ENCODE measurements at places on chromosomes 1 and 21.

GRCh38 chr1:47643306-47644211 is 205.7 kb downstream of the FOXD2 start:
- no peak for DNase-seq

DNA sequence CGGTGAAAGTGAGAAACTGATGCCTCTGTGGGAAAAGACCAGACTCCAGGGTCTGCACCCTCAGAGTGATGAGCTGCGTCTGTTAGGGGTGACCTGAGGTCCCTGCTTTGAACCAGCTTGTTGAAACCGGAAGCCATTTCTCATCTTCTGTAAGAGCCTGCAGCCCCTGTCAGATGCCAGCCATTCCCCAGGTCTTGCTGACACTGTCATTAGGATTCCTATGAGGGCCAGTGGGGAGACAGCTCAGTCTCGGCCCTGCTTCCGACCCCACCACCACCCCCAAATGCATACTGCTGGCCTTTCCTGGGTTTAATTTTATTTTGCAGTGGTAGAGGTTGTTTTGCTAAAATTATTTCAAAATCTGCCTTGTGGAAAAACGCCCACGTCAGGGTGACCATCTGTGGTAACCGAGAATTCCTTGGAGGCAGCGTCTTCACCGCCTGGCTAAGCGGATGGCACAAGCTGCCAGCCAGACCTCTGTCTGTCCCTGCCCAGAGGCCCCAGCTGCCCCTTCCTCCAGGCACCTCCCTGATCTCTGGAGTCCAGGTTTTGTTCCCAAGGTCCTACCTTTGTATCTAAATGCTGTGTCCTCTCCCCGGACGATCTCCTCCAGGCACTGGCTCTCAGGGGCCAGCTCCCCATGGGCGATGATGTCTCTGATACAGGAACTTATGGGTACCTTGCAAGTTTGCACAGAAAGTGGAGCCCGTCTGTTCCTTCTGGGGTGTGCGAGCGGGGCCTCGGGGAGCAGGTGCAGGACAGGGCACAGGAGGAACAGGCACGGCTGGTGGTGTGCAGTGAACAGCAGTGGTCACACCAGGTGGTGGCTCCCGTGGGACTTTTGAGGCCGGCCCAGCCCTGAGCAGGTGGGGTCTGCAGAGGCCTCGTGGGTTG is 49.9 kb downstream of the PRKCZ start:
- DNase-seq, result no peak

- DNase-seq, result no peak
These were observed 98.2 kb upstream of the ERG start for GRCh38 chr21:38596264-38597042.

DNA sequence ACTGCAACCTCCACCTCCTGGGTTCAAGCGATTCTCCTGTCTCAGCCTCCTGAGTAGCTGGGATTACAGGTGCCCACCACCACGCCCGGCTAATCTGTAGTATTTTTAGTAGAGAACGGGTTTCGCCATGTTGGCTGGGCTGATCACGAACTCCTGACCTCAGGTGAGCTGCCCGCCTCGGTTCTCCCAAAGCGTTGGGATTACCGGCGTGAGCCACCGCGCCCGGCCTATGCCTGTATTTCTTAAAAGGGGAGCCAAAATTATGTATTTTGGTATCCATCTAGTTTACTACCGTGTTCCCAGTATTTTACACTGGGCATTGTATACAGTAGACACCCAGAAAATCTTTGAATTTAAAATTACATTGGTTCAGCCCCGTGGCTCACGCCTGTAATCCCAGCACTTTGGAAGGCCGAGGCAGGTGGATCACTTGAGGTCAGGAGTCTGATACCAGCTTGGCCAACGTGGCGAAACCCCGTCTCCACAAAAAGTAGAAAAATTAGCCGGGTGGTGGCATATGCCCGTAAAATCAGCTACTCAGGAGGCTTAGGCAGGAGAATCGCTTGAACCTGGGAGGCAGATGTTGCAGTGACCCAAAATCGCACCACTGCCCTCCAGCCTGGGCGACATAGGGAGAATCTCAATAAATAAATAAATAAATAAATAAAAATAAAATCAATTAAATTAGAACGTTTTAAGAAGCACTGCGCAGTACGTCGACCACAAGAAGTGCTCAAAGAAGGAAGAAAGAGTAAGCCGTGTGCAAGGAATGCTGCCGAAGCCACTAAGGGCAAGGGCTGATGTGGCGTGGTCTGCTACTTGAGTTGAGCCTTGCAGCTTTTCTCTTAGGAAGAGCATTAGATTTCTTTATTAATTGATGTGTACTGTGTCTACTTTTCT is 1.5 kb upstream of the THRAP3 start:
- DNase-seq, result no peak

DNA sequence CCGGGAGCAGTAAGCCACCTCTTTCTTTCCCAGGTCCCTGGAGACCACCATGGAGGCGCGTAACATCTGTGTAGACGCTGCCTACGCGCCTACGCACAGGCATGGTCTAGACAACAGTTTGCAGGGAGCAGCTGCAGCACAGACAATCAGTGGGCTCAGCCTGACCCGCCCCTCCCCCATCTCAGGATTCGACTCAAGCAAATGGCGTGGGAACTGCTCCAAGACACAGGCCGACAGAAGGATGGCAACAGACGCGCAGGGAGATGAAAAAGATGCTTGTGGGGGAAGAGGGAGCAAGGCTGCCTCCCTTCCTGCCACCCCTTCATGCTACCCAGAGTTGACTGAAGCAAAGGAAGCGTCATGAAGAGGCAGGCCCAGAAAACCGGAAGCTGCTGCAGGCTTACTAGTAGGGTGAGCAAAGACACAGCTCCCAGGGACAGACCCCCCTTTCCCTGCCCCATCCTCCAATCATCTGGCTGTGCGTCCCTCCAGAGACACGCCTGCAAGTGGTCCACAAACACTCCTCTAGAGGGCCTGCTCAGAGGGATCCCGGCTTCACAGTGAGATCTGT is 19.5 kb downstream of the STK40 start:
- DNase-seq, result peak; percentile 25

DNA sequence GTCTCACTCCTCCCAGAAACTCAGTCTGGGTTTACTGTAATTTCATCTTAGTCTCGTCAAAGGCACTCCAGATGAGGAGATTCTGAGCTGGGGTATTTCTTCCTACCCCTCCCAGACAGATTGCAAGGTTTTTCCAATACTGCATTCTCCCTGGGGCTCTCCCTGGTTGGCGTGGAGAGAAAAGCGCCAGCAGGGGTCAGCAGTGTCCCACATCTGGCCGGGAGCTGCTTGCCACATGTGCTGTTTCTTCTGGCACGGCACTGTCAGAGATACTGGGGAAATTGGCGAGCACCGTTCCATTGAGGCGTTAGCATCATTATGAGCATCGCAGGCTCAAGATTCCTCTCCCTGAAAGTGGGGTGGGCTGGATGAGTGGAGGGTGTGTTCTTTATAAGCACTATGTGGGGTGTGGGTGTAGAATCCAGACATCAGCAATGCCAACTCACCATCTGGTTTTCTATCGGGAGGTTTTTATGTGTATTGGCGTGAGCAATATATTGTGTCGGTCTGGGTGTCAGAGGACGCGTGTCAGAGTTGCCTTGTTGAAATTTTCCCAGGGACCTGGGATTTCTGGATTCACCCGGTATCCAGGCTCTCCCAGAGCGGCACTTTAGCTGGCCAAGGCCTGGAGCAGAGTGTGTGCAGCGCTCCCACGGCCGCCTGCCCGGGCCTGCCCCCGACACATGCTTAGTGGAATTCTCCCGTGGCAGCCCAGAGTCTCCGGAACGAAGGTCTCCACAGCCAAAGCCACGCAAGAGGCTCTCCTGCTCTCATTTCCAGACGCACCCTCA is 8.0 kb upstream of the NAV1 start:
- DNase-seq, result no peak

DNA sequence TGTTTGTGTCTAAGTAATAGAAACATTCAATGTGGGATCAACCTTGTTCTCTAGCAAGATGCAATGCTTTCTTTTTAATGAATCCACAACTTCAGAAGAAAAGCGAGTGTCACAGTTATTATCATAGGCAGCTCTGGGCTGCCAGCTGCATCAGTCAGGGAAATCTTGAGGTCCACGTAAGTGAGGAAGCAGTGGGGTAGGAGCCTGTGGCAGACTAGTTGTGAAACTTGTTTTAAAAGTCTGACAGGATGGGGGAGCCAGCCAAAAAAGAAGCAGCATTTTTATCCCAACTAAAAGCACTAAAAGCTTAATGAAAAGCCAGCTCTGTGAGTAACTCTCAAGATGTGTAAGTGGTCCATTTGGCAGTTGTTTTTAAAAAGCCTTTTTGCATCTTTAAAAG is 113.1 kb downstream of the ZNF326 start:
- no peak for DNase-seq

GRCh38 chr1:162500805-162501204 is 3.2 kb downstream of the UHMK1 start:
- DNase-seq, result no peak

DNA sequence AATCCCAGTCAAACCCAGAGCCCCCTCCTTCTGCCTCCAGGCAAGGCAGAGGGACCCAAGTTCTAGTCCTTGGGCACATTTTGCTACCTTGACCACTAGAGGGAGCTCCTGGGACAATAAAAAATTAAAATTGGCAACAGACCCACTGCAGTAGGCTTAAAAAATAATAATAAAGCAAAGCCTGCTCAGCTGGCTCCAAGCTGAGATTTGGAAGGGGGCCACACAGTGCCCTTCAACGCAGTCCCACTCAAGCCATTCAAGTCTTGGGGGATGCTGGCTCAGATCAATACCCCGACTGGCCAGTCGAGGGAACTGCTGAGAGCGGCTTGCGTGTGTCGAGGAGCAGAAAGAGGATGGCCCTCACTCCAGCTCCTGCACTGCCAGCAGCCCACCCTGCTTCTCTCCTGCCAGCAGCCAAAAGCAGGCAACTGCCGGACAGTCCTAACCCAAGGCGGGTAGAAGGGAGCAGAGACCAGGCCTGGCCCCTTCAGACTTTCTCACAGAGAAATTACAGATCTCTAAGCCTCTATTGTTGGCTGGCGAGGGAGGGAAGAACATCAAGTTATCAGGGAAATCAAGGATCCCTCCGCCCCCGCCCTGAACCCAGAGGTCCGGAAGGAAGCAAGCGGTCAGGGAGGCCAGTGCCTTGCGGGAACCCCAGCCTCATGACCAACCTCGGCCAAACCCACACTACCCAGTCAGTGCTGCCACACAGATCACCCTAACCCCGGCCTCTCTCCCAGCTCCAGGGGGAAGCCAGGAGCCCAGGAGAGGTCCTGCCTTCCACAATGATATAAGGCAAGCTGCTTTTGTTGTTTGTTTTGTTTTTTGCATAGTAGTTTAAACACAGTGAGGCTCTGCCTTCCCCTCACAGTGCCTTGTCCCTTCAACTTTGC is 4.9 kb upstream of the ALDH4A1 start:
- peak; percentile 59 for DNase-seq

- no peak for DNase-seq
These were observed 121.9 kb downstream of the CAPN8 start for GRCh38 chr1:223543560-223543959.

DNA sequence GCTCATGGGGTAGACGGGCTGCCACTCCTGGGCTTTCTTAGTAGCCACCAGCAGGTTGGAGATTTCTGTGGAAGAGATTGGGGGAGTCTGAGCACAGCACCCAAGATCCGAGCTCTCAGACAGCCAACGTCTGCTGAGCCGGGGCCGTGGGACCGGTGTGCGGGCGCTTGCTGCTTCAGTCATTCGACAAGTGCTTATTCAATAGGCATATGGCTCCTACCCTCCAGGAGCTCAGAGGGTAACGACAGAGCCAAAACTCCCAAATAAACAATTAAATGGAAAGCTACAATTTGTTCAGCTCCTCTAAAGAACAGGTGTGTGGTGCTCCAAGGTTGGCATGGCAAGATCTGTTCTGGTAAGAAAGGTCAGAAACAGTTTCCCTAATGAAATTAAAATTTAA is 106.0 kb downstream of the RAVER2 start:
- peak; percentile 70 for DNase-seq

GRCh38 chr1:111719674-111720132 is 19.5 kb downstream of the INKA2 start:
- no peak for DNase-seq

GRCh38 chr21:45846373-45847160 is 135.0 kb upstream of the COL6A1 start:
- peak; percentile 80 for DNase-seq

DNA sequence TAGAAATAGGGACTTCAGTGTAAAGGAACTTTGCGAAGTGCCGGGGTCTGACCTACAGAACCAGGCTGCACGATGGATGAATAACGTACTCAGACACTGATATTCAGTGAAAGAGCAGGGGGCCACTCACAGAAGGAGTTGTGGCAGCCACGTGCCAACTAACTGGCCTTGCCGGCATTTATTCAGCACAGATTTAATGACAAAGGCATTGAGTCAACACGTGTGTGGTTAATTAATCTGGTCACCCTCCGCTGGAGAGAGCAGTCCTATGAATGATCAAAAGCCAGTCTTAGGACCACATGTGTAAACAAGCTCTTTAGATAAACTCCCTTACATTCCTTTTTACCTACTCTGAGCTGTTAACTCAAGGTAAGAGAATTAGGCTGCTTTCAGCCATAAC is 6.2 kb upstream of the B3GALT2 start:
- no peak for DNase-seq

DNA sequence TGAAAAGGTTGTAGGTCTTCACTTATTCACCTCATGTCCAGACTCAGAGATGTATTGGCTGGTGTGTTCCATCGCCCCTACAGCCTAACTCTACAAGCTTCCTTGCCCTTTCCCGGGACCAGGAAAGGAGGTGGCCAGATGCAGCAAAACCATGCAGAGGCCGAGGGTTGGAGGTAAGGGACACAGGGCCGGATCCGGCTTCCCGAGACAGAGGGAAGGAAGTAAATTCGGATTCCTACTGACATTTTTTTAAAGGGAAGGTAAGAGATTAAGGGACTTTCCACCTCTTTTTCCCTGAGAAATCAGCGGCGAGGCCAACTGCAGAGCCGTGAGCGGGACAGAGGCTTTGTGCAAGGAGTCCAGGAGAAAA is 12.7 kb downstream of the EPHA10 start:
- DNase-seq, result no peak

GRCh38 chr1:238568735-238569134 is 678.0 kb upstream of the ZP4 start:
- DNase-seq, result no peak

- no peak for DNase-seq
These were observed 72.2 kb upstream of the IFFO2 start for GRCh38 chr1:19028546-19029129.

- no peak for DNase-seq
These were observed 3.7 kb upstream of the FOXO6 start for GRCh38 chr1:41357451-41358101.

- DNase-seq, result no peak
These were observed 2.4 kb upstream of the ELF3 start for GRCh38 chr1:202007805-202008489.

- DNase-seq, result no peak
These were observed 481.8 kb downstream of the USP25 start for GRCh38 chr21:16211339-16212303.

DNA sequence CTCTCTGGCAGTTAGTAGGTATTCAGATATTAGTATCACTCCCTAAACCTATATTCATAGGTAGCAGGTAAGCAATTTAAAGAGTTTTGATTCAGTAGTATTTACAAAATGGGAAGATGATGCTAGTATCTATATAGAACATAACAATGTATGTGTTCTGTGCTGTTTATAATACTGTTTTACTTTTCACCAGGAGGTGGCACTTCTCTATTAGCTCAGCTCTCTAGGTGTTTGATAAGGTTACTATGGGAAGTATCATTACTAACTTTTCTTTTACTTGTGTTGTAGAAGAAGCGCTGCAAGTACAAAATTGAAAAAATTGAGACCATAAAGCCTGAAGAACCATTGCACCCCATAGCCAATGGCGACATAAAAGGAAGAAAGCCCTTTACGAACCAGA is 49.4 kb upstream of the FASLG start:
- DNase-seq, result no peak

GRCh38 chr1:61708953-61709907 is 15.7 kb downstream of the TM2D1 start:
- DNase-seq, result no peak
